ENCODE measurements at places on chromosomes 3 and 15. TPM values are rescaled to one million over a fixed set of nuclear protein-coding genes. Genes with fewer than 3 reads are reported as not detected.

The ACTC1 gene
- 1.6 TPM for total RNA-seq

The LSAMP gene
- 3.8 TPM for total RNA-seq

The FAM43A gene
- 16.7 TPM for total RNA-seq

The HIGD2B gene
- not detected for total RNA-seq

GRCh38 chr3:133512416-133513089 is 60.9 kb upstream of the CDV3 start:
- no peak for DNase-seq

DNA sequence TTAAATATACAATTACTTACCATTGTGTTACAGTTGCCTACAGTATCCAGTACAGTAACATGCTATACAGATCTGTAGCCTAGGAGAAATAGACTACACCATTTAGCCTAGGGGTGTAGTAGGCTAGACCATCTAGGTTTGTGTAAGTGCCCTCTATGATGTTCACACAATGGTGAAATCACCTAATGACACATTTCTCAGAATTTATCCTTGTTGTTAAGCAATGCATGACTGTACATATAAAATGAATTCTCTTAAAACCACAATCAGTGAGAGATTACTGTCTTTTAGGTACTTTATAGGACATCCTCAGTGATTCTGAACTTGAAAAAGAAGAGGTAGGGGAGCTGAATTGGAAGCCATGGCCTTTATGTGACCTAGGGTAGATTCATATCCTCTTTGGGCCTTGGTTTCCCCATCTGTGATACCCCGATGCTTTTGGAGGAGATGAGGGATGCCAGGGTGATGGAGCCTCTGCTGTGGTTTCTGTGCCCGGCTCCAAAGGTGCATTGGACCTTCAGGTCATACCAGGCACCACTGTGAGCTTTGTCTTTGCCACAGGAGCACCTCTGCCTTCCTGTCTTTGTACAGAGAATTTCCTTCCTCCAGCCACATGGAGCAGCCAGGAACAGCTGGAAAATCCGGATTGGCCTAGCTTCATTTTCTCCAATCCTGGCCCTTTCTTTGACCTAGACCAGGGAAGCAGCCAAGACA is 51.9 kb upstream of the FLNB start:
- no peak for DNase-seq

GRCh38 chr15:81302701-81303109 is 21.2 kb downstream of the STARD5 start:
- no peak for DNase-seq

DNA sequence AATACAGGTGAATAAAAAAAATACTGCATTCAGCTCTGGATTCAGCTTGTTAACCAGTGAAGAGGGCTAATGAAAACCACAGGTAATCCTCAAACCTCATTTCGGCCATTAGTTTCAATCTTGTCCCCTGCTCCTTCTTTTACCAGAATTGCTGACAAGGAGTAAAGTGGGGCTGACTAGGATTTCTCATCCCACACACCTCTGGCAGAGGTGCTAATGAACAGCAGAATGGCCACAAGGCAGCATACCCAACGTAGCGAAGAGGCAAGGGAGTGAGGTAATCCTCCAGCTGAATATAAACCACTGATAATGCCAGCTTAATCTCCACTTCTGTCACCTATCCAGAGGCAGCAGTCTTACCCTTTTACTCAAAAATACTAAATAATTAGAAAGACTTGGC is 248.8 kb upstream of the CDIN1 start:
- no peak for DNase-seq

GRCh38 chr3:187702507-187703033 is at the start of gene RTP2:
RTP2 (minus strand) TSS chr3:187702557; CDS start chr3:187702128, 429 bp downstream.
- DNase-seq = no peak

GRCh38 chr3:30332196-30333021 is 274.0 kb upstream of the TGFBR2 start:
- DNase-seq = no peak

DNA sequence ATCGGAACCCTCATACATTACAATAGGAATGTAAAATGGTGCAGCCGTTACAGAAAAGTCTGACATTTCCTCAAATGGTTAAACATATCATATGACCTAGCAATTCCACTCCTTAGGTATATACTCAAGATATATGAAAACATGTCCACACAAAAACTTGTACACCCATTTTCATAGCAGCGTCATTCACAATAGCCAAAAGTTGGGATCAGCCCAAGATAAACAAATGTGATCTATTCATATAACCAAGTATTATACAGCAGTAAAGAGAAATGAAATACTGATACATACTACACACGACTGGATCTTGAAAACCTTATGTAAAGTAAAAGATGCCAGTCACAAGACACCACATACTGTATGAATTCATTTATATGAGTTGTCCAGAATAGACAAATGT is 102.4 kb downstream of the MSL2 start:
- no peak for DNase-seq

DNA sequence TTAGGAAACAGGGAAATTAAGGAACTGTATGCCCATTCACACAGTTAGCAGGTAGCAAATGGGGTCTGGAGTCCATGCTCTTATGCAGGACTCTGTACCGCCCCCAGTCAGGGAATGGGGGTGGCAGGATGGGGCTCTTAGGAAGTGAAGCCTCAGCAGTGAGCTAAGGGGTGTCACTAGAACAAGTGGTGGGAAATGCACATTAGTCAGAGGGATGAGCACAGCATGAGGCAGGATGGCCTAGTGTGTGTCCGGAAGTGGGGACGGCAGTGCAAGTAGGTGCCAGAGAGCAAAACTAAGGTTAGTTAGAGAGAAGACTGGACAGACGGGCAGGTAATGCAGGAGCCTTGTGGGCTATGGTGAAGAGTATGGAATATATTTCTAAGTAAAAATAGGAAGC is 60.7 kb downstream of the ST3GAL6 start:
- DNase-seq = no peak

DNA sequence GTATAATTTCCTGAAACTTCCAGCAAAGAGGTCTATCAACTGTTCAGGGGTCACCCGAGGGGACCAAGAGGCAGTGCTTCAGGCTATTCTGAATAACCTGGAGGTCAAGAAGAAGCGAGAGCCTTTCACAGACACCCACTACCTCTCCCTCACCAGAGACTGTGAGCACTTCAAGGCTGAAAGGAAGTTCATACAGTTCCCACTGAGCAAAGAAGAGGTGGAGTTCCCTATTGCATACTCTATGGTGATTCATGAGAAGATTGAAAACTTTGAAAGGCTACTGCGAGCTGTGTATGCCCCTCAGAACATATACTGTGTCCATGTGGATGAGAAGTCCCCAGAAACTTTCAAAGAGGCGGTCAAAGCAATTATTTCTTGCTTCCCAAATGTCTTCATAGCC is 6.8 kb downstream of the GCNT3 start:
- DNase-seq = no peak

DNA sequence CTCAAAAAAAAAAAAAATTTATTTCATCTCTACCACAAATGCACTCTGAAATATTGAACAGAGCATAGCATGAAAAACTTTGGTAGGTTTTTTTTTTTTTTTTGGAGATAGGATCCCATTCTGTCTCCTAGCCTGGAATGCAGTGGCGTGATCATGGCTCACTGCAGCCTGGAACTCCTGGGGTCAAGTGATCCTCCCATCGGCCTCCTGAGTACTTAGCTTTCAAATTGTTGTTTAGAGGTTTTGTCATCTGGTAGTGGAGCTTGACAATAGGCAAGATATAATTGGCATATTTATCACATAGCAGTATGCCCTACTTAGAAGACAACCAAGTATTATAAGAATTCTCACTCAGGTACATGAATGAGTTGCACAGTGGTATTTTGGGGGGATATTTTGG is 234.2 kb upstream of the ST8SIA2 start:
- DNase-seq = no peak

DNA sequence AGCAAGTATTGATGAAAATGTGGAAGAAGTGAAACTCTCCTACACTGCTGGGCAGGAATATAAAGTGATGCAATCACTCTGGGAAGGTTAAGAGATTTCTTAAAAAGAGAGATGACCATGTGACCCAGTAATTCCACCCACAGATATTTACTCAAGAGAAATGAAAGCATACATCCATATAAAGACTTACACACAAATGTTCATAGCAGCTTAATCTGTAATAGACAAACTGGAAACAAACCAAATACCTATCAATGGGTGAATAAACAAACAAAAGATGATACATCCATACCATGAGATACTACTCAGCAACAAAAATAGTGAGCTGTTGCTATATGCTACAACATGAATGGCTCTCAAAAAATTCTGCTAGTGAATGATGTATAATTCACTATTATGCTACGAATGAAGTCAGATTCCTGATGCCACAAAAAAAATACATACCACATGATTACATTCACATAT is 463.3 kb downstream of the MAGI1 start:
- no peak for DNase-seq

DNA sequence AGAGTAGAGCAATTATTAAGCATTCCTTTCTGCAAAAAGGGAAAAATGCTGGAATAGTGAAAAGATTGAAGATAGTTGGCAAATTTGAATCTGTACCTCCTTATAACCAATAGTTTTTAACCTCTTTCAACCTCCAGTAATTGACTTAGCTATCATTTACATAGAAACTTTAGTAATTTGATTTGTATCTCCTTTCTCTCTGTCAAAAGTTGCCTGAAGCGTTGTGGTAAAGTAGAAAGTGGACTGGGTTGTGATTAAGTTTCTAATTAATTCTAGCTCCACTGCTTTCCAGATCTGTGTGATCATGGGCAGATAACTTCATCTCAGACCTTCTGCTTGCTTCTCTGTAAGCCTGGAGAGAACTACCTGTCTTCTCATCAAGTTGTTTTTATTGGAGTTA is 24.8 kb downstream of the GLCE start:
- DNase-seq = no peak

DNA sequence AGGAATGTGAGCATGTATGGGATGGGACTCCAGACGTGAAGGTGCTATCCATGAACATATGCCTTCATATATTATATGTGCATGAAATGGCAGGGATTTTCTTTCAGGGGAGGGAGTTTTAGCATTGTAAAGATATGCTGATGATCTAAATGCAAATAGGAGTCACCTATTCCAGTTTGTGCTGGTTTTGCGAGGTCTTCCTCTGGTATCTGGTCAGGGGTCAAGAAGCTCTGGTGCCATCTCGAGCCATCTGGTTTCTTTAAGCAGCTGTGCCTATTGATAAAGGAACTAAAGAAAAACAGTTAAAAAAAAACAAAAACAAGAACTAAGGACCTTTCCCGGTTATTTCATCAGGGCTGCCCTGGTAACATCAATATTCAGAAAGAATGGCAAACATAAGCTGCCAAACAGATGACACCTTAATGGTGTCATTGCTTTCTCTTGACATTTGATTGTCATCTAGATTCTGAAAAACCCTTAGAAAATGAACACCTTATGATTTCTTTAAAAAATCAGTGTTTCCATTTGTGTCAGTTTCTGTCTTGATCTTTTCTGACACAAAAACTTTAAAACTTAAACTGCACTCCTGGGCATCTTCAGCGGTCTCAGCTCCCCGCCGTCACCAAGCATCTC is 22.7 kb downstream of the APH1B start:
- no peak for DNase-seq

DNA sequence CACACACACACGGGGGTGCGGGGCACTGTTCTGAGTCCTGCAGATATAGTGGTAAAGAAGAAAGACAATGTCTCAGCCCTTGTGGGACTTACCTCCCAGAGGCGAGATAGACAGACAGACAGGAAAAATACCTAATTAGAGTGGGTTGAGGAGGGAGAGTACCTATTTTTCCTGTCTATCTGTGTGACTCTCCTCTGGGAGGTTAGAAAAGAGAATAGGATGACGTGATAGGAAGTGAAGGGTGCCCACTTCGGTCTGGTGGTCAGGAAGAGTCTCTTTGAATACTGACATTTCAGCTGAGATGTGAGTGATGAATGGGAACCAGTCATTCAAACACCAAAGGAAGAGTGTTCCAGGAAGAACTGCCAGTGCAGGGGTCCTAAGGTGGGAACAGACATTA is 4.1 kb upstream of the APOD start:
- DNase-seq = no peak

Measured in breast epithelium (tissue), 4 donors.